ENCODE measurements at places on chromosomes 12 and 14.

- no peak for DNase-seq
These were observed 203.3 kb downstream of the NAV3 start for GRCh38 chr12:78034025-78034424.

DNA sequence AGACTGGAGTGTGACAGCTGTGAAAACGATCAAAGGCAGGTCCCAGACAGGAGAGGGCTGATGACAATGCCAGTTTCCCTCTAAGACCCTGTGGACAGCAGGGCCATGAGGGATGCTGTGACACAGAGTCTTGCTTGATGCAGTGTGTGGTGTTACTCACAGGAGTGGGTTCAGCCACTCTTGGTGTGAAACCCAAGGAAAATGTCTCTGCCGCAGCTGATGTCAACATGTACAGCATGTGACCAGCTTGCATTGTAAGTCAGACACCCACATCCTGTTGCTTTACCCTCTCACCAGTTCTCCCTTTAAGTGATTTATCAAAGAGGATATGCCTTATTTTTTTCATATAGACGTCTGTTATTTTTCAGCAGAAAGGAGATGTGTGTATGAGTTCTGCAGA is 268.6 kb downstream of the BTG1 start:
- DNase-seq = no peak

DNA sequence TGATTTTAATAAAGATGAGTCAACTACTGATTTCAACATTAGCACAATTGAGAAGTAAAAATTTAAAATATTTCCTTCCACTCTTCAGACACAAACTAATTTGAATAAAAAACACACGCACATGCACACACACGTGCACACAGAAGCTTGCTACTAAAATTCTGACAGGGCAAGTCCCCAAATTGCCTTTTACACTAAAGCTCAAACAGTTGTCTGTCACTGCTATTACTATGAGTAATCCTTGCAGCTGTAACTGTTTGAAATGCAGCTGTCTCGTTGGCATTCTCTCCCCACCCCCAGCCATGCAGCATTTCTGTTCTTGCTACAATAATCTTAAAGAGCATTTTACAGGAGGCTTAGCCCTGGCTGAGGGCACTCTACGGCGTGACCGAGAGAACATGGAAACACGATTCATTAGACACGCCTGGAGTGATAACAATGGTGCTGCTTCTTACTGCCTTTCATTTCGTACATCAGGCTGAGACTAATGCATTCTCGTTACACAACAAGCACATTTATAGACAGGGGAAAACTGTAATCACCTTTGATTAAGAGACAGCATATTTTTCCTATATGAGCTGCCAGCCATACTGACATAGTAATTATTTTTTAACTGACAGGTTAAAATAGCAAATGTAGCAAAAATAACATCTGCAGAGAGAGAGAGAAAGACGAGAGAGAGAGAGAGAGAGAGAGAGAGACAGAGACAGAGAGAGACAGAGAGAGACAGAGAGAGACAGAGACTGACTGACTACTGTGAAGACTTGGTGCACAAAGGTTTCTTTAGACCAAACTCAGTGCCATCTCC is 153.8 kb downstream of the MED13L start:
- peak; percentile 93 for DNase-seq

- no peak for DNase-seq
These were observed 1.1 kb downstream of the CYP46A1 start for GRCh38 chr14:99685151-99685591.

DNA sequence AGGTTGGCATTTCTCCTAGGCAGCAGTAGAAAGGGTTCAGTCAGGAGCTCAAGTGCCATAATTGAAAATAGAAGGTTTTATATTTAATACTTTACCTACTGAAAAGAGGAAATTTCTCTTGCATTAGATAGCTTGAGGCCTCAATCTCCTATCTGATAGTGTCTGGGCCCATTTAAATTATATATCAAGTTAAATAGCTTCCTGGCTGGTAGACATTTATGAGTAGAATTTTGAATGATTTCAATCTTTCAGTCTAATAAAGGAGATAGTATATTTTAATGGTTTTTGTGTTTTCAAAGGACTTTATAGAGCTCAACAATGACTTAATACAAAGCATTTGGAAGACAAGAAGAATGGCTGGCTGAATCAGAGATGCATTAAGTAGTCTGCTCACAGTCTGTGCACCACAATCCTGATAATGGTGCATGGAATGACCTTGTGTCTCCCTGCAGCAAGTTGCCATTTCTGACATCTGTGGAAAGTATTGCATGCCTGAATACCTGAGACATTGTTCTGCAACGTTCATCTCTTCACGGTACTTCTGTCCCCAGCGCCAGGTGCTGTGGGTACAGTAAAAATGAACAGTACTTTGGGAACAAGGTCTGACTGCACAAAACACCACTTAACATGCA is 974.1 kb downstream of the TMTC2 start:
- no peak for DNase-seq

- no peak for DNase-seq
These were observed 84.7 kb downstream of the TTC7B start for GRCh38 chr14:90731487-90731886.

GRCh38 chr12:24600551-24600950 is 348.4 kb downstream of the BCAT1 start:
- DNase-seq = no peak

Data from NCI-H1105 treated with DMSO at 0.1 percent for 48 hours (cell line).